ENCODE measurements at places on chromosomes 6 and 20.

DNA sequence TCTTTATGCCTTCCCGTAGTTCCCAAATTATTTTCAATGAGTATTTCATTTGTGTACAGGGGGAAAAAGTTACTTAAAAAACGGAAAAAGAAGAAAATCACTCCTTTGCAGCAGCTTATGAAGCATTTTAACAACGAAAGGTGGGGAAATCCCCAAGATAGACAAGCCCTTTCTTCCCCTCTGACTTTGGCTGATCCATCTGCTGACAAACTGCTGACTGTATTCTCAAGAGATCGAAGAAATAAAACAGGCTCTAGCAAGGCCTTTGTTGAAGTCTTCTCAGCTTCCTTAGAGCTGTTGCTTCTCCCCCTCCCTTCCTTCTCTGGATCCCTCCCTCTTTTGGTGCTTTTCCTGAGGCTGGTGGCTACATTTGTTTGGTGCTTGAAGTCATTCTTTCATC is 325.2 kb downstream of the NRN1 start:
- DNase-seq, result no peak

- DNase-seq, result no peak
Observed at GRCh38 chr6:129882510-129883023, 21.5 kb upstream of the TMEM244 start.

- no peak for DNase-seq
Observed at GRCh38 chr20:25206063-25206403, 10.5 kb downstream of the ENTPD6 start.

DNA sequence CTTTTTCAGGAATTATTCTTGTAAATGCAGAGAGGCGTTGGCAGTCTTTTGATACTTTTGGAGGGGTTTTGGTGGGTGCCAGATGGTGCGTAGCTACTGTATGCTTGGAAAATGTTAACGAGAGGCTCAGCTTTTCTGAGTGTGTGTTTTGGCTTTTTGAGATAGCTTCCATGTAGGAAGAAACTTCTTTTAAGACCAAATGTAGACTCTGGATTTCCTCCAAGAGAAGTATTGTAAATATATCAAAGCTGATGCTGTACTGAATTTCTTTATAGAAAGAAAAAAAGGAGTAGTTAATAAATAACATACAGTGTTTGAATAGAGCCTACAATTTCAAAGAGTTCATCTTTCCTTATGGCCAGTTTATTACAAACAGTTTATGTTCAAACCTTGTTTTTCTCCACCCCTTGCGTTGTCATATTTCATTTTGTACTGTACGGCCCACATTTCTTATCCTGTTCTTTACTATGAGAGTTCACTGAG is 16.7 kb downstream of the TIAM2 start:
- DNase-seq, result no peak

DNA sequence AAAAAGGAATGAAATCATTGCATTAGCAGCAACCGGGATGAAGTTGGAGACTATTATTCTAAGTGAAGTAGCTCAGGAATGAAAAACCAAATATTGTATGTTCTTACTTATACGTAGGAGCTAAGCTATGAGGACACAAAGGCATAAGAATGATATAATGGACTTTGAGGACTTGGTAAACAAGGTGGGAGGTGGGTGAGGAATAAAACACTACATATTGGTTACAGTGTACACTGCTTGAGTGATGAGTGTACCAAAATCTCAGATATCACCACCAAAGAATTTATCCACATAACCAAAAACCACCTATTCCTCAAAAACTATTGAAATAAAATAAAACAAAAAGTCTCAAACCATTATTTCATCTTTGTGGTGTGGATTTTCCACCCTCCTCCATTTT is 593.5 kb downstream of the TENT5A start:
- DNase-seq, result no peak

DNA sequence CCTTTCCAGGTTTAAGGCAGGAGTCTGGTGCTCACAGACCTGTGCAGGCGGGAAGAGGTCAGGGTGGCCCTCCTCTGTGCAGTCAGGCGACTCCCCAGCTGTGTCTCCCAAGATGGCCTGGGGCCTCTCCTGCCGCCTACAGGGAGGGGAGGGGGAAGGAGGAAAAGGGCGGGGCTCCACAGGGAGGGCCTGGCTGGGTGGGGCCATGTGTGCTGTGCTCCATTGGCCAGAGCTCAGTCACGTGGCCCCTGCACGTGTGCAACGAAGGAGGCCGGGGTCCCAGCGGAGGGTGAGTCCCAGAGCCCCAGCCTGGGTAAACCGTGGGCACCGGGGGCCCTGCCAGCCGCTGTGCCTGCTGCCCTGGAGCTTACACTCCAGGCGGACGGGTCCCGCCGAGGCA is 211.6 kb downstream of the ZDHHC14 start:
- no peak for DNase-seq

- peak; percentile 36 for DNase-seq
Observed at GRCh38 chr6:20377623-20378265, 23.9 kb upstream of the E2F3 start.

- no peak for DNase-seq
Observed at GRCh38 chr6:68046302-68046701, 588.8 kb upstream of the ADGRB3 start.

- no peak for DNase-seq
Observed at GRCh38 chr6:110185879-110186278, 5.7 kb downstream of the CDC40 start.

DNA sequence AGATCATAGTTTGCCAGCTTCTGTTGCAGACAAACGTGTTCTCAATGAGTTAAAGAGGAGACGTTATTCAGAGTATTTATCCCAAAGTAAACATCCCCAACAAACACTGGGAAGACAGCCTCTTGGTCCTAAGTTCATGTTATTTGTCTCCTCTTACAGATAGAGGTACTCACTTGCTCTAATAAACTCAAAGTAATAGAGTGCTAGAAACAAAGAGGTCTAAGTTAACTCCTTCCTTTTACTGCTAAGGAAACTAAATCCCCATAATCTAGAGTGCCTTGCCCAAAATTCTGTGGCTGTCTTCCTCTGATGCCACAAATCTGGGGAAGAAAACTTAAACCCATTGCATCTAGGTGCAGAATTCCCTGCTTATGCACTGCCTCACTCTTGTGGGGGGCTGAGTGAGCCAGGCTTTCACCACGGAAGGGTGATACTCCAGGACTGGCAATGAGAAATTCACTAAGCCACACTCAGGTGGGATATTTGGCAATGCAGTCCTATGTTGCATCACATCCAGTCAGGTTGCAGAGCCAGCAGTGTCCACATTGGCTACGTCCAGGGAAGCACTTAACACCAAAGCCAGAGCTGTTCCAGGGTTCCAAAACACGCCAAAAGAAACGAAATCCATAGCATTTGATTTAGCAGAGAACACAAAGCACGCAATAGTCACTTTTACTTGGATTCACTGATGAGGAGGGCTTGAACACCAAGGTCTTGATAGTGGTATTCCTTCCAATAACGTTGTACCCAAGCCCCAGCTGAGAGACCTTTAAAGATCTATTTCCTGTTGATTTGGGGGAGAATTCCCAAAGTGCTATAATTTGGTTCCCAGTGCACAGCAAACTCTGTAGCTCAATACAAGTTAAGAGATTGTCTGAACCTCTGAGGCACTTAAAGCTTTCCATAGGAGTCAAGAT is 81.0 kb upstream of the FOXQ1 start:
- DNase-seq, result no peak

GRCh38 chr6:27728442-27728841 is 183.8 kb downstream of the OR2B2 start:
- DNase-seq, result no peak

DNA sequence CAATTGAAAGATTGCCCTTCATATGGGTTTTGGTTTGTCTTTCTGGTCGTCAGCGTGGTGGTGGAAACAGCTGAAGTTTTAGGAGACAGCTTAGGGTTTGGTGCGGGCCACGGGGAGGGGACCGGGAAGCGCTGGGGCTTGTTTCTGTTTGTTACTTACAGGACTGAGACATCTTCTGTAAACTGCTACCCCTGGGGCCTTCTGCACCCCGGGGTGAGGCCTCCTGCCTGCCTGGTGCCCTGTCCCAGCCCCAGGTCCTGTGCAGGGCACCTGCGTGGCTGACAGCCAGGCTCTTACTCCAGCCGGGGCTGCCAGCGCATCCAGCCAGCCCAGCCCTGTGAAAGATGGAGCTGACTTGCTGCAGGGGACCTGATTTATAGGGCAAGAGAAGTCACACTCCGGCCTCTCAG is 22.8 kb downstream of the NPEPL1 start:
- DNase-seq, result no peak

GRCh38 chr6:66264376-66264775 is 557.4 kb upstream of the EYS start:
- peak; percentile 40 for DNase-seq

- DNase-seq, result no peak
Observed at GRCh38 chr6:4581468-4582385, 194.5 kb upstream of the CDYL start.
